ENCODE measurements at places on chromosomes 1 and 21.
A peak's percentile ranks its signal among the peaks of the same experiment; 100 is the strongest.

DNA sequence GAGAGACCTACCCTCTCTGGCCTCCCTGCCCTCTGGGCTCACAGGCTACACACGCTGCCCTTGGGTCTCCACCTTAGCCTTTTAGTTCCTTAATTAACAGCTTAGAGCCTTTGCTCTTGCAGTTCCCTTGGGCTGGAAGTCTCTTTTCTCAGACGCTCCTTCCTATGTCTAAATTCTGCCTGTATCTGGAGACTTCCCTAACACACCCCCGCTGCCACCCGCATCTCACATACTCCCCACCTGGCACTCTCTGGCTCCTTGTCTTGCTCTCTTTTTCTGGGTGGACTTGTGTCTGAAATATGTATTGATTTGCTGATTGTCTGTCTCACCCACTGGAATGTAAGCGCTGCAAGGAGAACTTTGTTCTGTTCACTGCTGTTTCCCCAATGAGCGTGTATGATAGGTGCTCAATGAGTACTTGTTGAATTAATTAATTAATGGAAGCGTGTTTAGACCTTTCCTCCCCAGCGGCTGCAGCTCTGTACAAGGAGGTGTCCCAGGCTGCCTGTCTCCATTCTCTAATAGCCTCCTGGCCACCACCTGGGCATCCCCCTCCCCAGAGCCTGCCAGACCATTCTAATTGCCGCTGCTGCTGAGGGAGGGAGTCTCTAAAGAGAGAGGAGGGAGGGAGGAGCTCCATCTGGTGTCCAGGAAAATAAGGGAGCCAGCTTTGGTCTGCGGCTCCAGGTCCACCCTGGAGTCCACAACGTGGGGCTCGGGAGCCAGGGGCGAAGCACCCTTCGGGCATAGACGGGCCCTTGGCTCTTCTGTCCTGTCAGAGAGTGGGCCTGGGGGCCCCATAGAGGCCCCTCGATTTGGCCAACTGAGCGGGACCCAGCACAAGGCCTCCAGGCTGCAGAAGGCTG is 95.4 kb downstream of the RNF220 start:
- peaks cover 13% of the 10 kb centered on the region for H3K4me1 ChIP-seq
- no peaks in the 10 kb centered on the region for H3K36me3 ChIP-seq
- H3K27ac ChIP-seq = no peak overlapping the region

DNA sequence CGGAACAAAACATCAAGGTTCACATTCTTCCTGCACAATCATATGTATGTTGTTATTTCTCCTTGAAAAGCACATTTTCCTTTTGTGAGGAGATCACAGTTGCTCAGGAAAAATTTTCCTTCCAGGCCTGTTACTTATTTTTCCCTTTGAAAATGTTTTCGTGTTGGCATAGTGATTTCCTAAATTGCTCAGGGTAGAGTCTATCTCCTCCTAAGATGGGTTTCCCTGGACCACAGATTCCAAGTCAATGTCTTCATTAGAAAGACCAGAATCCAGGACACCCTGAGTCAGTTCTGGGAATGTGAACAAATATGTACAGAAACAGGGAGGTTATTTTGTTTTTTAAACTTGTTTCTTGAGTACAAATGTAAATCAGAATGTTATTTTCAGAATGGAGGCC is 94.3 kb upstream of the C1orf105 start:
- no peaks in the 10 kb centered on the region for H3K4me1 ChIP-seq
- no peaks in the 10 kb centered on the region for H3K27me3 ChIP-seq
- DNase-seq = no peak

- peaks cover 8% of the 10 kb centered on the region for H3K4me1 ChIP-seq
- no peaks in the 10 kb centered on the region for H3K27me3 ChIP-seq
- no peak overlapping the region for H3K4me3 ChIP-seq
- DNase-seq = no peak
These were observed 202.3 kb downstream of the TNR start for GRCh38 chr1:175540896-175541645.

DNA sequence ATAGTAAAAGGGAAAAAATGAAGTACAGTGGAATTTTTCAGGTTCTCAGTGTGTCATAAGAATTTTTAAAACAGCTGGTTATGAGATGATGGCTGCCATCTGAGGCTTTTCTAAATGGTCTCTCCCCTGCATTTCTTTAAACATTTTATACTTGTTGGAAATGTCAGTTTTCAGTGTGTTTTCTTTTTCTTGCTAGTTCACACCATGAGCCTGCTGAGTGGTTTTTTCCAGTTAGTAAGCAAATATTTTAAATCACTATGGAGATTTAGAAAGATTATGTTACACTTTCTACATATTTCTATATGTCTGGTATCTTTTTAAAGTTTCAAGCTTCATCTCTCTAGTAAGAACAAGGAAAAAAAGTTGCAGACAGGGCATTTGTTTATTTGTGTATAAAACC is 9.6 kb downstream of the RBM15 start:
- no peak overlapping the region for H3K4me3 ChIP-seq
- H3K27me3 ChIP-seq = no peaks in the 10 kb centered on the region
- no peak overlapping the region for H3K27ac ChIP-seq
- DNase-seq = no peak
- H3K36me3 ChIP-seq = no peaks in the 10 kb centered on the region

GRCh38 chr1:160307118-160307791 is 22.3 kb upstream of the PEX19 start:
- H3K36me3 ChIP-seq = peaks cover 69% of the 10 kb centered on the region
- no peaks in the 10 kb centered on the region for H3K27me3 ChIP-seq
- no peak overlapping the region for H3K4me3 ChIP-seq
- no peaks in the 10 kb centered on the region for H3K4me1 ChIP-seq
- no peak overlapping the region for H3K27ac ChIP-seq
- no peak for DNase-seq

DNA sequence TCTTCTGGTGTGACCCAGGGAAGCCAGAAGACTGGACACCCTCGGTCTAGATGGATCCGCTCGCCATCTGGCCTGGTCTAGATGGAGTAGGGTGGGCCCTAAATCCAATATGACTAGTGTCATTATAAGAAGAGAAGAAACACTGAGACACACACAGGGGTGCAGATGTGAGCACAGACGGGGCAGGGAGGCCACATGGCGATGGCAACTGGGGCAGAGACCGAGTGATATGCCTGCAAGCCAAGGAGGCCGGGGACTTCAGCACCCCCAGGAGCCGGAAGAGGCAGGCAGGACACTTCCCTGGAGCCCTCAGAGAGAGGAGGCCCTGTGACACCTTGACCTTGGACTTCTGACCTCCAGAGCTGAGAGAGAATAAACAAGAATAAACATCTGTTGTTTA is 5.6 kb upstream of the TFF3 start:
- H3K36me3 ChIP-seq = no peaks in the 10 kb centered on the region
- peak; percentile 53 for DNase-seq
- H3K27me3 ChIP-seq = peaks cover 3% of the 10 kb centered on the region

DNA sequence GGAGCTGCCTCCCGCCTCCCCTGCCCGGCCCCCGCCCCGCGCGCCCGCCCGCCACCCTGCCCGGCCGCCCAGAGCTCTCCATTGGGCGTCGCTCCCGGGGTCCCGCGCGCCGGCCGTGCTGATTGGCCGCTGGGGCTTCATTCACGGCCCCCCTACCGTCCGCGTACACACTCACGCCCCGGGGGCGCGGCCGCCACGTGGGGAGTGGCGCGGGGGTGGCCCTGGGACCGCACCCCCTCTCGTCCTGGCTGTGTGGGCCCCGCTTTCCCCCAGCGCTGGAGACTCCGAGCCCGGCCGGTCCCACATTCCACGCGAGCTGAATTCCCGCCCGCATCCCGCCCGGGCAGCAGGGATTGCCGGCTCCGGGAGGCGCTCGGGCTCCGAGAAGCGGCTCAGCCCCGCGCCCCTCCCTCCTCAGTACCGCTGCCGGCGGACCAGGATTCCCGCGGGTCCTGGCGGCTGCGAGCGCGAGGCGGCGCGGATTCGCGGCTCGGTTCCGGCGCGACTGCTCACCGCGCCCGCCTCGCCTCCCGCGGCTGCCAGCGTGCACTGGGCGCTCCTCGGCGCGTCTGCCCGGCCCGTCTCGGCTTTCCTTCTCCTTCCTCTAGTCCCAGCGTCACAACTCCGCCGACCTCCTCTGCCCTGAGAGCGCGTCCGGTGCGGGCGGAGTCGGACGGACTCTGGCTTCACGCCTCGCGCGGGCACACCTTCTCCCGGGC is 450 bp upstream of the POU3F1 start:
- peak overlapping the region; percentile 70 for H3K27ac ChIP-seq
- peak overlapping the region; percentile 57 for H3K4me3 ChIP-seq
- H3K4me1 ChIP-seq = peaks cover 29% of the 10 kb centered on the region
- peaks cover 54% of the 10 kb centered on the region for H3K27me3 ChIP-seq
- DNase-seq = peak; percentile 91

DNA sequence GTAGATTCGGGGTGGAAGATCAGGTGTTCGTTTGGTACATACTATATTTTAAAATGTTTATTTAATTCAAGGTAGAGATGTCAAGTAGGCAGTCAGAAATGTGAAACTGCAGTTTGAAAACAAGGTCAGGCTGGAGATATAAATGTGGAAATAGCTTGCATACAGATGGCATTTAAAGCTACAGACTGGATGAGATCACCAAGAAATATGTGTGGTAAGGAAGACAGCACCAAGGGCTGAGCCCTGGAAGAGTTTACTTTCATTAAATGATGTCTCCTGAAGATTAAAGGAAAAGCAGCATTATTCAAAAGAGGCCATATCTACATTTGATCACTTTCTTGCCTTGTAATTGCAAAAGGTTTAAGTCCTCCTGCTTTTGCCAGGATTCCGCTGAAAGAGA is 271.3 kb downstream of the PTBP2 start:
- H3K36me3 ChIP-seq = no peaks in the 10 kb centered on the region
- H3K4me1 ChIP-seq = peaks cover 22% of the 10 kb centered on the region
- DNase-seq = no peak
- H3K27me3 ChIP-seq = no peaks in the 10 kb centered on the region

GRCh38 chr1:3139451-3139852 is 70.4 kb downstream of the PRDM16 start:
- no peaks in the 10 kb centered on the region for H3K36me3 ChIP-seq
- H3K27ac ChIP-seq = no peak overlapping the region
- peaks cover 99% of the 10 kb centered on the region for H3K27me3 ChIP-seq
- peak overlapping the region; percentile 14 for H3K4me3 ChIP-seq
- H3K4me1 ChIP-seq = peaks cover 16% of the 10 kb centered on the region

DNA sequence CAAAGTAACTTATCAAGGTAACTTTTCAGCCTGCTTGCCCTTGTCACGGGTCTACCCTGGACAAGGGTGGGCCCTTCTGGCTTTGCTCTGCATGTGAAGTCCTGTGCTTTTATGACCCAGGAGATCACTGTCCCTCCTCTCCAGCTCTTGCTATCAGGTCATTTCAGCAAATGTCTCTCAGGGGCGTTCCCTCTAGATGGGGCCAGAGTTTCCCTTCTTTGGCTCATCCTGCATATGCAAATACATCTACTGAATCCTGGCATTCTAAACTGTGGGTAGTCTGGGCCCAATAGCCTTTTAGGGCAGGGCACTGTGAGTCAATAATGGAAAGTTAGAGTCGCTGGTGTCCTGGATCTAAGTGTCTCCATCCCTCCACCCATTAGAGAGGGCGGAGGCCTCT is 366.9 kb upstream of the USP24 start:
- no peak for DNase-seq
- H3K27ac ChIP-seq = peak overlapping the region; percentile 75
- H3K4me1 ChIP-seq = peaks cover 22% of the 10 kb centered on the region

GRCh38 chr1:24847995-24848881 is 81.8 kb downstream of the RUNX3 start:
- peak overlapping the region; percentile 71 for H3K27ac ChIP-seq
- peak overlapping the region; percentile 60 for H3K4me3 ChIP-seq
- DNase-seq = peak; percentile 96
- peaks cover 19% of the 10 kb centered on the region for H3K4me1 ChIP-seq
- H3K36me3 ChIP-seq = no peaks in the 10 kb centered on the region

- H3K27ac ChIP-seq = no peak overlapping the region
- H3K27me3 ChIP-seq = no peaks in the 10 kb centered on the region
- peaks cover 10% of the 10 kb centered on the region for H3K4me1 ChIP-seq
- no peak for DNase-seq
These were observed 239.3 kb upstream of the VAMP3 start for GRCh38 chr1:7531562-7532340.

- peak; percentile 85 for DNase-seq
- H3K27ac ChIP-seq = peak overlapping the region; percentile 71
- H3K27me3 ChIP-seq = no peaks in the 10 kb centered on the region
- peaks cover 4% of the 10 kb centered on the region for H3K4me1 ChIP-seq
- no peak overlapping the region for H3K4me3 ChIP-seq
- peaks cover 7% of the 10 kb centered on the region for H3K36me3 ChIP-seq
These were observed 13.8 kb downstream of the PARK7 start for GRCh38 chr1:7975212-7975865.

- no peaks in the 10 kb centered on the region for H3K27me3 ChIP-seq
- no peak overlapping the region for H3K27ac ChIP-seq
- DNase-seq = no peak
- H3K4me3 ChIP-seq = no peak overlapping the region
- no peaks in the 10 kb centered on the region for H3K36me3 ChIP-seq
These were observed 215.4 kb downstream of the OLFM3 start for GRCh38 chr1:101781201-101781831.

DNA sequence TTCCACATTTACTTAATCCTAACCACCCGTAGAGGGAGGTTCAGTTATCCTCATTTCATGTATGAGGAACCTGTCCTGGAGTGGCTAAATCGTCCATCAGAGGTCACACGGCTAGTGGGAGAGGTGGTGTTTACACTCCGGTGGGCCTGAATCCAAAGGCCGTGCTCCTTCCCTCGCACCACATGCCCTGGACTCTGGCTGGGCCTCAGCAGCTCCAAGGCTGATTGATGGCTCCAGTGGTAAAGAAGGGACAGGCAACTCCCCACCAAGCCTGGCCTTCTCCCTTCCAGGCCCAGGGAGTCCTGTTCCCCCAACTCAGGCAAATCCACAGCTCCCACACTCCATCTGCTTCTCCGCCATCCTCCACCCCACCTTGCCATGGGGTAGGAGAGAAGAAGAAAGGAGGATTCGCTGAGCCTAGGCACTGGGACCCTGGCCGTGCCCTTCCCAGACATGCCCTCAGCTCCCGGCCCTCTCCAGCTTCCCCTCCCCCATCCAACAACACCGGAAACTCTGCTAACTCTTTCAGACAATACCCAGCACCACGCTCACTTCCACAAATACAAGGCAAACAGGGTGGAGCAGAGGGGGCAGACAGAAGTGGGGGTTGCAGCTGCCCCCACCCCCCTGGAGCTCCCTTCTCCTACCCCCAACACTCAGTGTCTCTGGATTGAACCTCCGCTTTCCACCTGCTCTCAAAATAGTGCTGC is 10.9 kb downstream of the ARHGEF2 start:
- H3K36me3 ChIP-seq = peaks cover 37% of the 10 kb centered on the region
- H3K27ac ChIP-seq = peak overlapping the region; percentile 65
- no peak overlapping the region for H3K4me3 ChIP-seq
- peaks cover 66% of the 10 kb centered on the region for H3K4me1 ChIP-seq
- no peak for DNase-seq
- no peaks in the 10 kb centered on the region for H3K27me3 ChIP-seq

GRCh38 chr21:45861156-45861870 is 120.3 kb upstream of the COL6A1 start:
- H3K4me1 ChIP-seq = no peaks in the 10 kb centered on the region
- no peak overlapping the region for H3K27ac ChIP-seq
- no peaks in the 10 kb centered on the region for H3K27me3 ChIP-seq
- no peak for DNase-seq
- no peak overlapping the region for H3K4me3 ChIP-seq
- no peaks in the 10 kb centered on the region for H3K36me3 ChIP-seq

GRCh38 chr1:18288722-18289121 is 181.1 kb downstream of the IGSF21 start:
- H3K27me3 ChIP-seq = peaks cover 4% of the 10 kb centered on the region
- no peak overlapping the region for H3K4me3 ChIP-seq
- no peak overlapping the region for H3K27ac ChIP-seq

GRCh38 chr1:79638382-79638781 is 631.9 kb upstream of the ADGRL4 start:
- DNase-seq = no peak
- no peak overlapping the region for H3K4me3 ChIP-seq
- no peaks in the 10 kb centered on the region for H3K4me1 ChIP-seq

All from sigmoid colon (tissue), 7 donors.